ENCODE measurements at places on chromosomes 11 and 22. TPM values are rescaled to one million over a fixed set of nuclear protein-coding genes. Genes with fewer than 3 reads are reported as not detected.

OR51I1 gene
- total RNA-seq = not detected

LMNTD2 gene
- 21.8 TPM for total RNA-seq

SEPTIN3 gene
- total RNA-seq = 3.9 TPM

GRCh38 chr11:19323502-19323901 lies 82.8 kb upstream of the E2F8 start:
- H3K4me1 ChIP-seq = no peaks in the 10 kb centered on the region
- H3K27me3 ChIP-seq = peaks cover 14% of the 10 kb centered on the region
- no peak overlapping the region for H3K27ac ChIP-seq
- no peak for DNase-seq

DNA sequence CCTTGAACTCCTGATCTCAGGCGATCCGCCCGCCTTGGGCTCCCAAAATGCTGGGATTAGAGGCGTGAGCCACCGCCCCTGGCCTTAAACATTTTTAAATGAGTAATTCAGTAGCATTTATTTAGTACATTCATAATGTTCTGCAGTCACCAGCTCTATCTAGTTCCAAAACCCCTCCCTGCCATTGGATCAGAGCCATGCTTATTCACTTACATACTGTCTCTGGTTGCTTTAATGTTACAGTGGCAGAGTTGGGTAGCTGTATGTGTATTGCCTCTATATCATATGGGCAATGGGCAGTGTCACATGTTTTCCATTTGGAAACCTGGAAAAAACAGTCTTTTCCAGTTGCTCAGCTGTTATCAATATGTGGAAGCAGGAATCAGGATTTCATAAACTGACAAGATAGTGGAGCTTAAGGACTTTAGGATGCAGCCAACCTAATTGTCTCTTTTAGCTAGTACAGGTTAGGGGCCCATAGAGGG lies 10.5 kb downstream of the COA4 start:
- H3K27me3 ChIP-seq = no peaks in the 10 kb centered on the region
- H3K4me3 ChIP-seq = no peak overlapping the region
- peaks cover 6% of the 10 kb centered on the region for H3K4me1 ChIP-seq
- no peak for DNase-seq
- no peaks in the 10 kb centered on the region for H3K36me3 ChIP-seq

GRCh38 chr22:17083255-17083654 lies 1.5 kb upstream of the IL17RA start:
- H3K4me1 ChIP-seq = peaks cover 11% of the 10 kb centered on the region
- no peaks in the 10 kb centered on the region for H3K27me3 ChIP-seq
- no peak overlapping the region for H3K27ac ChIP-seq
- H3K4me3 ChIP-seq = no peak overlapping the region
- no peaks in the 10 kb centered on the region for H3K36me3 ChIP-seq
